HuH-7 (cell line): ENCODE measurements at places on chromosomes 5 and 9.

- DNase-seq: no peak
These were observed 135.9 kb downstream of the ZSWIM6 start for GRCh38 chr5:61467766-61468482.

DNA sequence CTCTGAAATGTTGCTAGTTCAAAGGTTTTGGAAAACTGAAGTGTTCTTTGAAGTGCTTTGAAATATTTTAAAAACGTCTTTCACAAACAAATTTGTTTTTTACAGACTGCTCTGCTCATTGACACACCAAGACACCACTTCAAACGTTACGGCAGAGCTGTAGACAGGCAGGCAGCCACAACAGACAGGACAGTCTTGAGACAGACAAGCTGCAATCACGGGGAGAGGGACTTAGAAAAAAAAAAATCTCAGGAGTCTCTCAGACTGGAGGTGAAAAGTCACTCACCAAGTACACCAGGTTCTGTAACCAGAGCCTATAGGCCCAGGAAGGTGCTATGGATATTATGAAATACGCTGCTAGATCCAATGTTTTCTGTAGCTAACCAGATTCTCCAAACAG lies 135.4 kb downstream of the ISL1 start:
- DNase-seq: no peak

GRCh38 chr5:9059920-9060691 lies 485.8 kb downstream of the SEMA5A start:
- DNase-seq: no peak

DNA sequence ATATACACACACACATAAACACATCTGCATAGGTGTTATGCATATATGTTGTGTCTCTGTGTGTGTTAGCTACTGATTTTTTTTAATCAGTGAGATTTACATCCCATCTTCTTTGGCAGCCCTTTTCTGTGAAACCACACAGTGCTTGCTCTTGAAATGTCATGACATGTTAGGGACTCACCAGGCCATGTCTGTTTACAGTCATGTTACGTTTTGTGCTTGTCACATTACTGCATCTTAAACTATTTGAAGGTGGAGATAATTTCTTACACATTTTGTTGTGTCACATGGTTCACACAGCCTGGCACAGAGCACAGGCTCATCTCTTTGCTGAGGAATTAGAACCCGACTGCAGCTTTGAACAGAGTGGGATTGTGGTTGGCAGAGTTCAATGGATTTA lies 364.4 kb upstream of the RIOK2 start:
- no peak for DNase-seq

DNA sequence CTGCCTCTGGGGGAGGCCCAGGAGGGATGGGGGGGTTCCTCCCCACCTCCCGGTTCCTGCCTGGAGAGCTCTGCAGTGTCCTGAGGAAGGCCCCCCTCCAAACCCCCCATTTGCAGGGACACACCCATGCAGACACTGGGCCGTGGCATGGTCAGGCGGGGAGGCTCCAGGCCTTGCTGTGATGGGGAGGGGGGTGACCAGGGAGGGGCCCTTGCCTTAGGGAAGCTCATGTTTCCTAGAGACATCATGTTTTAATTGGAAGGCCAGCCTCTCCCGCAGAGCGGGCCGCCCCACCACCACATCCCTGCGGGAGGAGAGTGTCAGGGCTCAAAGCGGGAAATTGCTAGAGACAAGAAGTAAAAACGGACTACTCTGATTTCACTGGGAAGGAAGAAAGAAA lies 12.0 kb downstream of the PRRX2 start:
- no peak for DNase-seq

DNA sequence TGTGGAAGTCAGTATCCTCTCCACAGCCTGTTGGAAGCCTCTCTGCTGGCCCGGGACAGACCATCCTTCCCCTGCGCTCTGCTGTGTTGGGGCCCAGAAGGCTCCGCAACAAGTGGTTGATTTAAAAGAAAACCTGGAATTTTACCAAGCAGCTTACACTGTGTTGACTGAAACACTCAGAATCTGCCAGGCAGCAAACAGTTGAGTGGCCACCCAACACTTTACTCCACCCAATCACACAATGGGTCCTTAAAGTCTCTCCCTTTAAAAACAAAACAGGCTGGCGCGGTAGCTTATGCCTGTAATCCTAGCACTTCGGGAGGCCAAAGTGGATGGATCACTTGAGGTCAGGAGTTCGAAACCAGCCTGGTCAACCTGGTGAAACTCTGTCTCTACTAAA lies 28.0 kb upstream of the DMRT3 start:
- no peak for DNase-seq
